ENCODE measurements at places on chromosomes 3 and 15.

GRCh38 chr3:147422196-147422595 lies 13.0 kb downstream of the ZIC1 start:
- DNase-seq, result no peak

DNA sequence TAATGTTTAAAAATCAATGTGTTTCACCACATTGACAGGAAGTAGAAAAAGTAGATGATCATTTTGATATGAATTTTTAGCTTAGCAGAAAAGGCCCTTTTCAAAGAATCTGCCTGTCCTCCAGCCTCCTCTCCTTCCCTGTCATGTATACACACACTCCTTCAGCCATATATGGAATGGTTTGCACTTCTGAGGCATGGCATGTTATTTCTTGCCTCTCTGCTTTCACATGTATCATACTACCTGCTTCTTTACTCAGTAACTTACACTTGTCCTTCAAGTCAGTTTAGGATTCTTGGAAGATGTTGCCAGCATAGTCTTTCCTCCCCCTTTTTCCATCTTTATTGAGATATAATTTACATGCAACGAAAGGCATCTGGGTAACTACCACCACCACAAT lies 79.0 kb downstream of the REC114 start:
- no peak for DNase-seq

DNA sequence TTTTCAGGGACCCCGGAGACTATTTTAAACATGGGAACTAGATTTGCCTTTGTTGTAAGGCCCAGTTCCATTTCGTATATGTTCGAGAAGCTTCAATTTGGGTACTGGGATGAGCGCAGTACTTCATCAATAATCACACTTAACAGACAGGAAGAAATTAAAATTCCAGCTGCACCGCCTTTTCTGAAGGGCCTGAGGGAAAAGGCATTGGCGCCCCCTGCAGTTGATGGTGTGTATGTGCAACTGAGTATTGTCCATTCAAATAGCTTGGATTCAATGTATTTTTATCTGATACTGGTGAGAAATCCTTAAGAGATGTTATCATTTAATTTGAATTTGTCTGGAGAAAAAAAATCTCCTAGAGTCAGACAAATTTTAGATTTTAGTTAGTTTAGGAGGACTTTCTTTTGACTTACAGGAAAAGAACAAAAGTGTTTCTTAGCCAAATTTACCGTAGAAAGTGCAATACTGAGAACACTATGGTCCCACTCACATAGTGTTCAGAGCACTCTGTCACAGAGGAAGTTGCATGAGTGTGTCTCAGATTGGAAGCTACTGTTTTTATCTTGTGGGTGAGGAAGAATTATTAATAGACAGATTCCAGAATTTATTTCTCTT lies 5.4 kb upstream of the ALDH1A2 start:
- peak; percentile 59 for DNase-seq

DNA sequence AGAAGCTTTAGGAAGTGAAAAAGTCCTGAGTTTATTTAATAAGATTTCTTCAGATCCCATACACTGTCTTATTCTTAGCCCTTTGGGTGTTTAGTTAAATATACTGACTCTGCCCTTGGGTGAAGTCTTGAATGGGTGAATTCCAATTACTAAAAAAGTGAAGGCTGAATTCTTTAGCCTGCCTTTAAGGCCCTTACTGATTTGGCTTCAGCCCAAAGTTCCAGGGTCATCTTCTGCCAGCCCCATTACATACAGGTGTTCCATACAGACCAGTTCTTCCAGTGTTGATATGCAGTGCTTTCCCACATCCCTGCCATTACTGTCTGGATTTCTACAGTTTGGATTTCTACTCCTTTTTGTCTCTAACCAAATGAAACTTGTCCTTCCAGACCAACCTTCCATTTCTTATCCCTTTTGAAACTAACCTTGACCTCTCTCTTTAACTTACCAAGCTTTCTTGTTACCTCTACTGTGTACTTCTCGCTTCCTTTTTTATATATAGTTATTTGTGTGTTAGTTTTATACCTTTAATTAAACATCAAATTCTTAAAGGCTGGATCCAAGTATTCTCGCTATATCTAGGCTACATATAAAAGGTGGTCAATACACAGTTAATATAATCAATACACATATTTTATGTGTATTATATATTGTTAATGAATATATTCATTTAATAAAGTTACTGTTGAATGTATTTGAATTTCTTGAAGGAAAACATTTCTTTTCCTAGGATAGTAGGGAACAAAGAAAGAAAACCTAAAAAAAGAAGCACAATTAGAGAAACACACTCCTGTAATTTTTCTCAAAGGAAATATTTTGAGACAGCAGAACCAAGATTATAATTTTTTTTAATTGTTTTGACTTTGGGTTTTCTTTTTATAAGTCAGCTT lies 15.0 kb downstream of the MBNL1 start:
- DNase-seq, result no peak

GRCh38 chr3:11651477-11651876 lies 7.8 kb upstream of the VGLL4 start:
- DNase-seq, result no peak

GRCh38 chr3:150080058-150080730 lies 109.5 kb upstream of the PFN2 start:
- DNase-seq, result no peak

GRCh38 chr3:3286014-3286413 lies 106.5 kb upstream of the CRBN start:
- DNase-seq, result no peak

- no peak for DNase-seq
Measured at GRCh38 chr15:45185069-45185779, 2.5 kb downstream of the SHF start.

DNA sequence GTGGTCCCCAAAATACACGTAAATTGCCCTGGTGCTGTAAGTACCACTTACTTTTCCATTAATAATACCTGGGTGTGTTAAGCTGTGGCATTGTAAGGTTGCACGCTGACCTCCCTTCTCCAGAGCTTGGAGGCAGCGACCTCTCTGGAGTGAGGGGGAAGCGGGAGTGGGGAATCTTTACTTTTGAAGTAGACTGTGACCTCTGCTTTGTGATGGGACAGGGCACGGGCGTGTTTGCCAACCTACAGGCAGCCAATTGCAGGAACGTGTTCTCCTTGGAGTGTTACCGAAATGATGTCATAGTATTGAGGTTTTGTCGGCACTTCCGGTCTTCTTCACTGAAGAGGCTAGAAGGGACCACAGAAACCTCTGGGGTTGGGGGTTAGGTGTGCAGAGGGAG lies 227.3 kb upstream of the C2CD4B start:
- peak; percentile 74 for DNase-seq

GRCh38 chr3:46433841-46434240 lies 26.8 kb downstream of the CCRL2 start:
- DNase-seq, result no peak

- DNase-seq, result no peak
Measured at GRCh38 chr15:25240461-25241021, 198.3 kb downstream of the UBE3A start.

DNA sequence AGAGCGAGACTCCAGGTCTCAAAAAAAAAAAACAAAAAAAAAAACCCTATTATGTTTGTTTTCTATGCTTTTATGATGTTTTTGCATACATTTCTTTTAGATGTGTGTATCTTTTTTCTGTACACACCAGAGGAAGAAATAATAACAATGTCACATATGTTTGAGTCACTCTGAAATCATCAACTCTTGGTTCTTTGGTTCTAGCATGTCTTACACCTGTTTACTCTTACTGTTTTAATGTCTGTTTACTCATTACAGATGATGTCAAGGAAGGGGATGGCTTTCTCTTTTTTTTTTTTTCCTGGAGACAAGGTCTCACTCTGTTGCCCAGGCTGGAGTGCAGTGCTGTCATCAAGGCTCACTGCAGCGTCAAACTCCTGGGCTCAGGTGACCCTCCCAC lies 24.1 kb downstream of the RHOA start:
- no peak for DNase-seq

DNA sequence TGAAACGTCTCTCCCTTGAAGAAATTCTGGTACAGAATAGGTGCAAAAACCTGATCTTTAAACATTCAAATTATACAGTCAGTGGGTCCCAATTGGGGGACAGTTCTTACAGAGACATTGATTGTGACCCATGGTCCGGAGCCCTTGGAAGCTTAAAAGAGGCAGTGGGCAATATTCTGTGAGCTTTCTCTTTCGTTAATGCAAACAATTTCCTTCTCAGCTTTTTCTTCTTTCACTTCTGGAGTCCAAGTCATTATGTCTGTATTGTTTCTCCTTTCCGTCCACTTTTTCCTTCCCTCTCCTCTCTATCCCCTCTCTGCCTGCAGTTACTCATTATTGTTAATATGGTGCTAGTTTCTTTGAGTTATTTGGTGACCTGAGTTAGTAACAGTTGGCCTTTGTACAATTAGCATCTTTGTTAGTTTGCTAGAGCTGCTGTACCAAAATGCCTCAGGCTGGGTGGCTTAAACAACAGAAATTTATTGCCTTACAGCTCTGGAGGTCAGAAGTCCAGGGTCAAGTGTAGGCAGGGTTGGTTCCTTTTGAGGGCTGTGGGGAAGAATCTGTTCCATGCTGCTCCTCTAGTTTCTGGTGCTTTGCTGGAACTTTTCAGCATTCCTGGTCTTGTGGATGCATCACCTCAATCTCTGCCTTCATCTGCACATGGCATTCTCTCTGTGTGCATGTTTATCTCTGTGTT lies 102.6 kb downstream of the GMPS start:
- DNase-seq, result no peak

DNA sequence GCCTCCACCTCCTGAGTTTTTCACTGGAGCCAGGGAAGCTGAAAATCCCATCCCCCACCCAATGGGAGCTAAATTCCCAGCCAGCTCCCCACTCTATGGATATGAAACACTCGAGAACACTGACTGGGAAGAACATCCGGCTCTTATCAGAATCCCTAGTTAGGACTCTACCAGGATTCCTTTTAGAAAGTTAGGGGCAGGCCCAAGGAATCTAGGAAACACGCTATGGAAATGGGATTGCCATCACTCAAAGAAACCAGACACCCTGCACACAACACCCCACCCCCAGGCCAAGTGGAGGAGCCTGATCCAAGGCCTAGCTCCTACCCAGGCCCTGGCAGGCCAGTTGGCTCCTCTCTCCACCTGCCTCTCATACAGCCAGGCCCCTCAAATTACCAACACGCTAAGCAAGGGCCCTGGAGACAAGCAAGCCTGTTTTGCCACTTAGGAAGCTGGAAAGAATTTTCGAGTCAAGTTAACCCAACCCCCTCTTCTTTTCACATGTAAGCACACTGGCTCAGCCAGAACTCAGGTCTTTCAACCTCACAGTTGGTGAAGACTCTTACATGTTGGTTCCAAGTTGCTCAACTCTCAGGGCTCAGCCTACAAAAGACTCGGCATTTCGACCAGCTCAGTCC lies 75.5 kb downstream of the RBPMS2 start:
- peak; percentile 94 for DNase-seq

GRCh38 chr3:8959668-8960067 lies 3.6 kb downstream of the RAD18 start:
- DNase-seq, result no peak

DNA sequence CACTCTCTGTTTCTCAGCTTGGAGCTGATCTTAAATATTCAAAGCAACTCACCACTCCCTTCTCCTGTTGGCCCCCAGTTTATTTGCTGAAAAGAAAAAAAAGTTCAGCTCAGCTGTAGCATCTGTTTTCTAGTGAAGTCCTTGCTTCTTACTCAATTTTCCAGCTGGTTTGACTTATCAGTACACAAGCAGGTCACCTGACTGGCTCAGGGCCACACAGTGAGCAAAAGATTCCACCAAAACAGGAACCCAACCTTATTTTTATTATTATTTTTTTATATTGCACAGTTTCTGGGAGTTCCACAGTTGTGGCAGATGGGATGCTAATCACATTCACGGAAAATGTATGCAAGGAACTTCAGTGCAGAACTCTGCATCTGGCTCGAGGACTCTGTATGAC lies 390.7 kb upstream of the RGMA start:
- no peak for DNase-seq

DNA sequence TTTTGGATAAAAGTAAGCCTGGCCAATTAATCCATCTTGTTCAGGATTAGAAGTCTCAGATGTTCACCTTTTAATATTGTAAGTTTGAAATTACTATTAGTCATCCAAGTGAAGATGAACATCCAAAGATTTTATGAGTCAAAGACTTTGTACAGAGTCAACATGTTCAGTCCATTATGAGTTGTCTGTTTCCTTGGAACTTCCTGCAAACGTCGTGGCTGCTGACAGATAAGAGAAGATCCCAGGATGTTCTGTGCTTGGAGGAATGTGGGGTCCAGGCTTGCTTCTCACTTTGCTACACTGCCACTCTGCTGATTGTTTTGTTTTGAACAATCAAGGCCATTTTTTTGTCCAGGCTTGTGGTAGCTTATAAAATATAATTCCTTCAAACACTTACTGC lies 74.3 kb upstream of the SLCO2A1 start:
- no peak for DNase-seq

DNA sequence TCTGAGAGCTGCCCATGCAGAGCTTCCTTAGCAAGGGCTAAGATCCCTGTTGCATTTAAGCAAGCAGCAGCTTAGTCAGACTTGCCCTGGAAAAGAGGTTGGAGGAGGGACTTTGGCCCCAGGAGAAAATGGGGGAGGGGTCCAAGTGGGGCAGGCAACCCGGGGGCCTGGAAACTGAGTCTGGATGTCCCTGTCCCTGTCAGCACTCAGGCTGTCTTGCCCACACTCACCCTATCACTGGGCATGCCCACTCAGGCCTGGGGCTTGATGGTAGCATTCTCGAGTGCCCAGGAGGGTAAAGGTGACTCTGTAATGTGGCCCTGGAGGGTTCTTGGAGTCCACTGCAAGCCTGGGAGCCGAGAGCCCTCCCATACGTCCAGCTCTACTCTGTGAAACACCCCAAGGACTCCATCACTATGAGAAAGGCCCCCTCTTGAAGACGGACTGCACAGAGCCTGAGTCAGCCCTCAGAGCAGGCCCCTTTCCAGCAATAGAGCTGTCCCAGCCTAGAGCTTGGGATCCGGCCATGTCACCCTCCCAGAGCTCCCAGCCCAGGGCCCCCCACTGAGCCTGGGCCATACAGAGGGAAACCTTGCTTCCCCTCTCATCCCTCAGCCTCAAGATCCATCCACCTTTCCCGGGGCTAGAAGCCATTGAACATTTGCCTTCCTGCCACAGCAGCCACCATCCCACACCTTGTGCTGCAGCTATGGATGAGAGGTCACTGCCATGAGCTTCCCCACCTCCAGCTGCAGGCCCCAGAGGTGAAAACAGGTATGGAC lies 13.4 kb downstream of the MYL3 start:
- no peak for DNase-seq

DNA sequence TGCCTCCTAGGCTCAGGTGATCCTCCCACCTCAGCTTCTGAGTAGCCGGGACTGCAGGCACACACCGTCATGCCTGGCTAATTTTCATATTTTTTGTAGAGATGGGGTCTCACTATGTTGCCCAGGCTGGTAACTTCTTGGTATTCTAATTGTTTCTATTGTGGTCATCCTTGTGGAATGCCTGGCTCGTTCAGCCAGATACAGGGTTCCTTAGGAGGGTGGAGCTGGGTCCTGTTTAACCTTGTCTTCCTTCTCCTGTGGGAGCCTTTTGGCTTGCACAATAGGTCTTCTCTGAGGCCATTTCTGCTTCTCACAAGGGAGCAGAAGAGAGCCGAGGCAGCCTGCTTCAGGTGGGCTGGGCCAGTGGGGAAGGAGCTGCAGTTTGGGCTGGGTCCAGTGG lies 15.7 kb downstream of the PLEKHO2 start:
- DNase-seq, result peak; percentile 63

Data from mesendoderm (in vitro differentiated cells).